Osteoblast (primary cell): ENCODE measurements at places on chromosomes 6 and 20. TPM values are rescaled to one million over a fixed set of nuclear protein-coding genes. Genes with fewer than 3 reads are reported as not detected.

DNA sequence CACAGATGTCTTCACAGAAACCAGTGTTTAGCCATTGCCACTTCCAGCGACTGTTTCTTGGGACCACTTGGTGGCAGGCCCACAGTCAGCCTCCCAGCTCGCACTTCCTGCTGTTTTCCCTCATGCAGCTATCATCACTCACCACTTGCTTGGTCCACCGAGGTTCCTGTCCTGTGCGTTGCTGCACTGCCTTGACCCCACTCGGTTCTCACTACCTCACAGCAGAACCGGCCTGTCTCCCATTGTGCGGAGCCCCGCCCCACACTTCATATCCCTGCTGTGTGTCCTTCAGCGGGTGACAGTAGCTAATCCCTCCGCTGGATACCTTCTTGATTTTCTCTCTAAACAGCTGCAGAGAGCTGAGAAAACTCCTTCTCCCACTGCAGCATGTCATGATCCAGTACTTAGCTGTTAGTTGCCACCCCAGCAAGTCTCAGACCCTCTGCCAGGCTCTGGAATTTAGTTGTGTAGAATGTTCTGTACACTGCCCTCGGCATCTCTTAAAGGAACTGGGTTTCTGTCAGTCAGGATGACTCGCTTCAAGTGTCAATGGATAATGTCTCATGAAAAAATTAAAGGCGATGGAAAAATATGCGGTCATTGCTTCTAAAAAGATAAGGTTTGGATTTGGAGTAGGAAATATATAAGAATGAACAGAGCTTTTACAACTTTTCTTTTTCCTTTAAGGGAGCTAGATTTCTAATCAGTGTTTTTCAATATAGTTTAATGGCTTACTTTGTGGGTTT, 208.0 kb downstream of the FARS2 start:
- DNase-seq = no peak

- DNase-seq = no peak
Observed at GRCh38 chr20:54716174-54716747, 240.9 kb downstream of the DOK5 start.

GRCh38 chr6:110882274-110882619, 7.7 kb downstream of the AMD1 start:
- DNase-seq = no peak

GRCh38 chr20:61024390-61024789, 227.7 kb upstream of the CDH4 start:
- DNase-seq = no peak

- no peak for DNase-seq
Observed at GRCh38 chr6:30234356-30234755, 21.1 kb upstream of the TRIM26 start.

DNA sequence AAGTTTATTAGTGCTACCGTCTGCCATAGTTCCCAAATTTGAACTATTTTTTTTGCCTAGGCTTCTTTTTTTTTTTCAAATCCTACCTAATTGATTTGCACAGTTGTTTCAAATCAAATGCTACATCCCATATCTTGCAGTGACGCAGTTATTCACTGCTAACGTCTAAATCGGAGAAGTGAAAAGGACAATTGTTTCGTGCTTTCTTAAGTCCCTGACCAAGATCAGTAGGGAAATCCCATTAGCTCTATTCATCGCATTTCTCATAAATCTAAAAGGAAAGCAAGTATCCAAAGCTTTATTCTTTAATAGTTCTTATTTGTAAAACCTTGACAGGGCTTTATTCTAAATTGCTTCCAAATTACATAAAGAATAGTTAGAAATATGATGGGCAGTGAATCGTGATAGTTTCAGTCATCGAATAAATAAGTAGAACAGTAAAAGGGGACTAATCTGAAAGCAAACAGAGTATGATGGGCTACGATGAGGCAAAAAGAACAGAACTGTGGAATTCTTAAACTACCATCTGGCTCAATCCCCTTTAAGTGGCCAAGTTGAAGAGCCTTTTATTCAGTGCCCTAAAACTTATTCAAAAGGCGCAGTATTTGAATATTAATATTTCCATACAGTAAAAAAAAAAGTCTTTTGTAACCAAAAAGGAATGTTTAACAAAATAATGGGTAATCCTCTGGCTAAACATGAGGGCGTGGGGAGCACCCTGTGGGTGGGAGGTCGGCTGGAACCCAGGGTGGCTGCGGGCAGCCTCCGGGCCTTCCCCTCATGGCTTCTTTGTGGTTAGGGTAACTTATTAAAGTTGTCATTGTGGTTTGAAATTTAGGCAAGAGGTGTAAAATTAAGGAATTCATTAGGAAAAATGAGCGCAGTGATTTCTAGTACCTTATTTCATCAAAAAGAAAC, 3.0 kb upstream of the ARID1B start:
- peak; percentile 53 for DNase-seq

DNA sequence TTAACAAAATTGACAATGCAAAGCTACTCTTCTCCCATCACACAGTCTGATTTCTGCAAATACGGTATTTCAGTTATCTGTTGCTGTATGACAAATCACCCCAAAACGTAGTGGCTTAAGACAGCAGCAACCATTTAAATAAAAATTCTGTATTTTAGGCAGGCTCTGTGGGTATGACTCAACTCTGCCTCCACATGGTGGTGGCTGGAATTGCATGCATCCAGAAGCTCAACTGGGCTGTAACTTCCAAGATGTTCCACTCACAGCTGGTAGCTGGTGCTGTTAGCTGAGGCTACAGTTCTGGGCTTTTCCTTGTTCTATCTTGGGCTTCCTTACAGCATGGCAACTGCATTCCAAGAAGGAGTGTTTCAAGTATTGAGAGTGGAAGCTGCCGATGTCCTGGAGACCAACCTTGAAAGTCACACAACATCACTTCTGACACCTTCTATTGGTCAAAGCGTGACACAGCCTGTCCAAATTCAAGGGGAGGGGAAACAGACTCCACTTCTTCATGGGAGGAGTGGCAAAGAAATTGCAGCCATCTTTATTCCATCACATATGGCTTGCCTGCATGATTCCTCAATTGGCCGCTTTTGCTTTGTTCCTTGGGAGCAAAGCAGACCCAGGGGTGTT, 39.7 kb upstream of the TULP1 start:
- DNase-seq = no peak

The CAP2 gene
- 10.0 and 12.3 TPM in 2 replicates for total RNA-seq

The GGTLC1 gene
- not detected in 2 replicates for total RNA-seq

The MRPS10 gene
- total RNA-seq = 46.9 and 52.5 TPM in 2 replicates
